Stimulated activated CD8-positive, alpha-beta memory T cell treated with anti-CD3 and anti-CD28 coated beads, Interleukin-7, amount 100 ng/mL, for 1 hour (primary cell): ENCODE measurements at places on chromosomes 2 and 18.

GRCh38 chr2:116511426-116511825 is 1303.1 kb upstream of the DDX18 start:
- no peak for DNase-seq

DNA sequence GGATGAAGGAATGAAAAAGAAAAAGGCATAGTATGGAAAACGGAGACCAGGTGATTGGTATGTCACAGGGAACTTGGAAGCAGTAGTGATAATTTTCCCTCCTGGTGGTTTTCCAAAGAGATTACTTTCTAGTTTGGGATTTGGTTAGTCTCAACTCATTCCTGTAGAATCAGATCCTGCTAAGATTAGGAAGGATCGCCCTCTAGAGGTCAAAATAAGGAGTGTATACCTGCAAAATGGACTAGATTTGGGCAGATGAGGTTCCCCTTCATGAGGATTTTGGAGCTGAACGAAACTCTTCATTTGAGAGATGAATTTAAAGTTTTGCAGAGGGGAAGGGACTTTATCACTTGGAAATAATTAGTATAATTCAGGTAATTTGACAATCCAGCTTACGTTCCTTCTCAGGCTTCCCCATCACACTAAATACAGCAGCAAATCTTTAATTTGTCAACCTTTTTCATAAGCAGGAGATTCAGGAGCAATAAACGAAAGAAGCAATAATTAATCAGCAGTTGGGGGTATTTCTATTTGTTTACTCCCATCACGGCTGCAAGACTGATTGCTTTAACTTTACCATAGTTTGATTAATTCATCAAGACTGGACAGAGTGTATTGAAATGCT is 65.2 kb downstream of the CCDC195 start:
- DNase-seq = no peak

DNA sequence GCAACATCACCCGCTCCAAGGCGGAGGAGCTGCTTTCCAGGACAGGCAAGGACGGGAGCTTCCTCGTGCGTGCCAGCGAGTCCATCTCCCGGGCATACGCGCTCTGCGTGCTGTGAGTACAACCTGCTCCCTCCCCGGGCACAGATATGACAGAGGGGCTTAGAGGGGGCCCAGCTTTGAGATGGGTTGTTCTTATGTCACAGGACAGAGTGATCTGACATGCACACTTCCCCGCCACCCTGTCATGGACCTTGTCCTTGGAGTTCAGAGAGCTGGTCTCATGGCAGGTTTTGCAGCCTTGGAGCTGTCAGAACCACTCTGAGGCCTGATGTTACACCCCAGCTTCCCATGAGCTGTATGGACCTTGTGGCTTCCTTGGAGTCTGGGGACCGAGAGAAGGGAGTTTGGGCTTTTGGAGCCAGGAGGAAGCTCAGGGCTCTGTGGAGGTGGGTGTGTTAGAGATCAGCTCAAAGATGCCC is 398 bp downstream of the INPP5D start:
- no peak for DNase-seq

DNA sequence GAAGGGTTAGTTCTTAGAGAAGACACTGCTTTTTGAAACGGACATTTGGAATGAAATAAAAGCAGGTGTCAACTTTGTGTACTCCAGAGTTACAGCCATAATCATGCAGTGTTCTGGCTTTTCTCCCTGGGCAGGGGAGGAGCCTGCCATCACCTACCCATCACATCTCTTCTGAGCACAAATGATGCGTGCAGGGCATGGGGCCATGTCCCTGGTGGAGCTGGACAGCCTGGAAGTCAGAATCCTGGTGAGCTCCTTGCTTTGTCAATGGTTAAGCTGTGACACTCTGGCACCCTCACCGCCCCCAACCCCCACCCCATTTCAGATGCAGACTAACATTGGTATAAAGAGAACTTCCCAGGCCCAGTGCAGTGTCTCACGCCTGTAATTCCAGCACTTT is 53.1 kb downstream of the PDCL3 start:
- no peak for DNase-seq

DNA sequence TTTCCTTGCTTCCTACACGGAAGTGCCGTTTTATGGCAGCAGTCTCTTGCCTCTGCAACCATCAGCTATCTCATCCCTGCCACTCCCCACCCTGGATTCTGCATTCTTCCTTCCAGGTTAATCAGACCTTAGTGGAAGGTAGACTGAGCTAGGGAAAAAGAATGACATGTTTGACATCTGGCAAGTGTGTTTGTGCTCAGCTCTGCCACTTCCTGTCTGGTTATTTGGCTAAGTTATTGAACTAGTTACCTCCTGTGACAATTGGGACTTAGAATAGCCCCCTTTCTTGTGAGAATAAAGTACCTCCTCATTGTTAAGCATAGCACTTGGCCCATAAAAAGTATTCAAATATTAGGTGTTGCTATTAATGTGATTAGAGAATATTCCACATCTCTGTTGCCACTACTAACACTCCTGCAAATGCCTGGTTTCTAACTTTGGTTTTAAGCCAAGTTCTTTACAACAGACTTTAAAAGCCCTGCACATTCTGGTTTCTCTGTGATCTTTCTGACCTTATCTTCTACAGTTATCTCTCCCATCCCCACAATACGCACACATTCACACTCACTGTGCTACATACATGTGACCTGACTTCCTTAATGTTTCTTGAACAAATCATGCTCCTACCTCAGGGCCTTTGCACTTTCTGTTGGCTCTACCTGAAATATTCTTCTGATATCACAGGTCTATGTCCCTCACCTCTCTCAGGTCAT is 10.8 kb upstream of the MAPRE2 start:
- no peak for DNase-seq

GRCh38 chr2:138780446-138780880 is 273 bp upstream of the NXPH2 start:
- no peak for DNase-seq

- DNase-seq = no peak
These were observed 7.2 kb downstream of the BMP10 start for GRCh38 chr2:68863996-68864395.

GRCh38 chr18:76467371-76468190 is 27.5 kb downstream of the ZNF516 start:
- DNase-seq = no peak

DNA sequence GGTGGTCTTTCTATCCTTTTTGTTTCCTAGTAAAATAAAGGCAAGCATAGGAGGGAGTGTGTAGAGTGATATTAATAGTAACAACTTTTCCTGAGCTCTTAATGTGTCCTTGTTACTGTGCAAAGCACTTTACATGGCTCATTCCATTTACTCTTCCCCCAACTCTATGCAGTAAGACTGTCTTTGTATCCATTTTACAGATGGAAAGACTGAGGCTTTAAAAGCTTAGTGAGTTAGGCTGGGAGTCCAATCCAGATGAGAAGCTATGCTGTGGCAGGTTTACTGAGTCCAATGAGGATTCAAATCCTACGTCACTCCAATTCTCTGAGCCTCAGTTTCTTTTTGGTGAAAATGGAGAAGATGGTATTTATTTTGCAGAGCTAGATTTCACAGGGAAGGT is 77.4 kb downstream of the NRP2 start:
- DNase-seq = no peak

DNA sequence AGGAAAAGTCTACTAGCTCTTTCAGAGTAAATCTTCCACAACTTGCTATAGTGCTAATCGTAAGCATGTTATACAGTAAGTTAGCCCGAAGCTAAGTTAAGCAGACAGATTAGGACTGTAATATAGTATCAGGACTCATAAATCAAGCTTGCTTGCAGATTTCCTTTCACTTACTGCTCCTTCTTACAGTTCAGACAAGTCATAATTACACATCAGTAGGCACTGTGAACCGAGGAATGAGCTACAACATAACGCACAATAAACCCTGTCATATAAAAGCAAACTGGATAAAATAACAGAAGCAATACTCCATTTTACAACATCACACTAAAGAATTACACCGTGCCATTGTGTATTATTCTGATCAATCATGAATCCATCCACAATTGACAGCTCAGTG is 832.6 kb upstream of the ZEB2 start:
- DNase-seq = no peak

- no peak for DNase-seq
These were observed at the start of gene CRACDL for GRCh38 chr2:98935777-98936352. CRACDL (minus strand) TSS chr2:98936225; CDS start chr2:98846800, 89,425 bp downstream.

- DNase-seq = no peak
These were observed 14.6 kb upstream of the HNRNPLL start for GRCh38 chr2:38617301-38617700.

DNA sequence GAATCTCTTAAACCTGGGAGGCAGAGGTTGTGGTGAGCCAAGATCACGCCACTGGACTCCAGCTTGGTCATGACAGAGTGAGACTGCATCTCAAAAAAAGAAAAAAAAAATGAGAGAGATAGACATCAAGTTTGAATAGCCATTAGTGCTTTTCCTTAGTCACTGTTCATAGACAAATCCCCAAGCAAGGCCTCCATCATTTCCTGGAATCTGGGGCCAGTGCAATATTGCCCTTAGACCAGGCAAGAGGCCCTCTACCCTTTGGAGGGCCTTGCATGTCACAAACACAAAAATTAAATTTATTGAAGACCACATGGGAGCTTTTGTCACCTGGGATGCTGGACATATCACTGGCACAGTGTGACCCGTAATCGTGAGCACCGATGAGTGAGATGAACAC is 141.5 kb downstream of the B3GNT2 start:
- DNase-seq = no peak

- DNase-seq = no peak
These were observed 73.5 kb upstream of the NEDD4L start for GRCh38 chr18:57970356-57971095.

GRCh38 chr2:38146907-38147307 is 71.0 kb upstream of the CYP1B1 start:
- DNase-seq = no peak

DNA sequence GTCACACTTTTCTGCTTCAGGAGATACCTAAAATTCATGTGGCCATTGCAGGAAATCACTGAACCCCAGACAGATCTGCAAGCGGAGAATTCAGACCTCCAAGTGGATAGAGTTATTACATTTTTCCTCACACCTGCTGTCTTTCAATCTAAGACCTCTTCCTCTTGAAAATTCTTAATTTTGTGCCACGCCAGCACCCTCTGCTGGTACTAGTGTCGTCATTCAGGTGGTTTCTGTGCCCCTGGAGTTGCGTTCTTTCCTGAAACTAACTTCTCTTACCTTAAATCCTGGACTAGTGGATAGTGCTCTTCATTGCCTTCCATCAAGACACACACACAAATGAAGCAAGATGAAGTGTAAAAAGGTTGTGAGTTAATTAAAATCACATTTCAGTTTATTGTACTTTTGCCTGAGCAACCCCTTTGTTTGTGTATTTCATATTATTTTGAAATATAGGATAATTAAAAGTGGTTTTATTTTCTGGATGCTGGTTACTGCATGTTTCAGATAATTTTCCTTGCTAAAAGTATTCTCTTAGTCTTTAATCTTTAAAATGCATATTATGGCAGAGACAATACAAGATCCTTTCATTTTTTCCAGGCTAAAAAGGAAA is 1.6 kb upstream of the DNER start:
- DNase-seq = no peak

GRCh38 chr2:217713395-217714286 is 289.2 kb downstream of the TNS1 start:
- DNase-seq = peak; percentile 44

GRCh38 chr2:39119732-39120520 is 925 bp downstream of the SOS1 start:
- peak; percentile 31 for DNase-seq

DNA sequence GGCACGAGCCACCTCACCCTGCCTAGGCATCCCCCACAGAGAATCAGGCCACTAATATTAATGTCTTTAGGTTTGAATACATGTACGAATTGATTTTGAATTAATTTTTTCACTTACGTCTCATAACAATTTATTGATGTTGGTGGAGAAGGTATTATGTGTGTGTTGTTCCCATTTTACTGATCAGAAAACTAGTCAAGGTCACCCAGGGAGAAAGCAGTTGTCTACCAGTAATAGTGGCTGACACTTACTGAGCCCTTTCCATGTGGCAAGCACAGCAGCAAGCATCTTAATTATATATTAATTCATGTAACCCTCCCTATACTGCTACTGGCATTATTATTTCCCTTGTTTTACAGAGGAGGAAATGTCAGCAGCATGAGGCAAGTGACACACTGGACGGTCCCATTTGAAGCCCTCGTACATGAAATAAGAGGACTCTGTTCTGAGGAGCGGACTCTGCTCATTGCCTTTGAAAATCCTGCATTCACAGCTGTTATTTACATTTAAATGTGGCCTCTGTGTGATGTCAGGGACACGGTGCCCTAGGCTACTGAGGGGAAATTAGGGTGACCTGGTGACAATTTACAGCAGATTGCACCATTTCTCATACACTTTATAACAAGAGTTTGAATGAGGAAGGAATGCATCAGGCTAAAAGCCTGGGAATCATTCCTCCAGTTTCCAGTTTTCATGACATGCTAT is 30.9 kb upstream of the KCNE4 start:
- DNase-seq = no peak

DNA sequence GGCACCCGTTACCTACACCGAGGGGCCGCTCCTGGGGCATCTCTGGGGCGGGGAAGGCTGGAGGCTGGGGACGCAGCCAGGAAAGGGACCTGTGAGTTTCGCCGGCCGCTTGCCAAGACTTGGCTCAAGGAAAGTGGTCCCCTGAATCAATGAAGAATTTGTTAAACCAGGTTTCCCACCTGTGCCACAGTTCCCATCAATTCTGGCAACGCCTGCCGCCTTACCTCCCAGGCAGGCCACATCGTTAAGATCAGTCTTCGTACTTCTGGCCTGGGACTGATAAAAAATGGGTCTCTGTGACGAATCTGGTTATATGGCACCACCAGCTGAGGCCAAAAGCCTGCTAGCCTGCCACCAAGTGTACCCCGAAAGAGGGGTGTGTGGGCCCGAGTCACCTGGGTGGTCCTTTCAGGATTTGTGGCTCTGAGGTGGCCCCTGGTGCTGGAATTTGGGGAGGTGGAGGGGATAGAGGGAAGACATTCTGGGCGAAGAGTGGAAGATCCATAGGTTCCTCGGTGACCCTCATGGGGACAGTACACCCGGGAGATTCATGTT is 789 bp upstream of the TGFA start:
- no peak for DNase-seq

DNA sequence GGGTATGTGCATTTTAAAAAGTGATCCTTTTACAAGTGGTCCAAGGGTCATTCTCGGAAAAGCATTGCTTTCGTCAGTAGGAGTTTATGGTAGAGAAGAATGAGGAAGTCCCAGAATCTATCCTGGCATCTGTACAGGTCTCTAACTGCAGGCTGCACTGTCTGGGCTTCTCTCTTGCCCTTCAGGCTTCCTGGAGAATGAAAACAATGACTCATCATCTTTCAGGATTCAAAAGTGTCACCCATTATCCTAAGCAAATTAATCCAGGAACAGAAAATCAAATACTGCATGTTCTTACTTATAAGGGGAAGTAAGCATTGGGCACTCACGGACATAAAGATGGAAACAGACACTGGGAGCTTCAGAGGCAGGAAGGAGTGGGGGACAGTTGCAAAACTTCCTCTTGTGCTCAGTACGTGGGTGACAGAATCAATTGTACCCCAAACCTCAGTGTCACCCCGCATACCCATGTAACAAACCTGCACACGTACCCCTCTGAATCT is 60.2 kb upstream of the TXNDC2 start:
- no peak for DNase-seq

- DNase-seq = no peak
These were observed 3.3 kb upstream of the ABCB6 start for GRCh38 chr2:219221957-219222518.
